ENCODE measurements at places on chromosomes 7 and 10.

DNA sequence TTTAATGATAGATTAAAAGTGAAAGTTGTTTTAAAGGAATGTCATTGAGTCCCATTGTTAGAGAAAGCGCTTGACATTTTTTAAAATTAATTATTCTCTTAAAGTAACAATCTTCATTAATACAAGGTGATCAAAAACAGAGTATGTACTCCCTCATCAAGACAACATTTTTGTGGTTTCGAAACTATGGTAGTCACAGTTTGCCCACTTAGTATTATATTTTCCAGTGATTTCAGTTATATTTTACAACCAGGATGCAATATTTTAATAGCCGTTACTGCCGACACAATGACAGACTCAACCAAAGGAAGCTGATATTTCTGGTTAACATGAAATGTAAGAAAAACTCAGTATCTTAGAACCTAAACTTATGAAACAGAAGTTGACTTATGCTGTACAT lies 31.3 kb downstream of the MKX start:
- DNase-seq: no peak

- no peak for DNase-seq
Measured at GRCh38 chr10:124867304-124867703, 65.7 kb downstream of the ABRAXAS2 start.

GRCh38 chr7:43753843-43754242 lies 4.6 kb upstream of the BLVRA start:
- no peak for DNase-seq

DNA sequence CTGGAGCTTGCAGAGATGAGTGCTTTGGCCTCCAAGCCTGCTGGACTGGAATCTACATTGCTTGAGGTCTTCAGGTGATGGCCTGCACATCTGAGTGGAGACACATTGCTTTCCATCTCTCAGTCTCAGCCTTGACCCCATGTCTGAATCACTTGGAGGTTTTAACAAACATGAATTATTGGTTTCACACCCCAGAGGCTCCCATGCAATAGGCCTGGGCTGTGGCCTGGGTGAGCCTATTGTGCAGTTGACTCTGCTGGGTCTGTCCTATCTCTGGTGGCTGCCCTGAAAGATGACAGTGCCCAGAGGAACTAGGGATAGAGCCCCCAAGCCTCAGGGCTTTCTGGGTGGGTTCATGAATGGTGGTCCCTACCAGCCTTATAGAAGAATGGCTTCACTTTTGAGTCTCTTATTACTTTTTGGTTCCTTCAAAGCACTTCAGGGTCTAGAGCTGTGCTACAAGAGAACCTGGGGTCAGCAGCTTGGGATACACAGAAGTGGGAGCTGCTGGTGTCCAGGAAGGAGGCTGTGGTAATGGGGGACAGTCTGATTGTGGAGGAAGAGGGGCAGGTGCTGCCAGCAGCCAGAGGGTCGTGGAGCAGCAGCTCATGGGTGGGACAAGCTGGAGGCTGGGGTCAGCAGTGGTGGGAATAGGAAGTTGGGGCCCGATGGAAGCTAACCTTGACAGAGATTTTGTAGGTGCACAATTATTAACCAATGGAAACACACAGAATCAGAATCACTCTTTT lies 5.5 kb downstream of the RAMP3 start:
- no peak for DNase-seq

GRCh38 chr7:111212857-111213523 lies 122.1 kb downstream of the LRRN3 start:
- DNase-seq: no peak

DNA sequence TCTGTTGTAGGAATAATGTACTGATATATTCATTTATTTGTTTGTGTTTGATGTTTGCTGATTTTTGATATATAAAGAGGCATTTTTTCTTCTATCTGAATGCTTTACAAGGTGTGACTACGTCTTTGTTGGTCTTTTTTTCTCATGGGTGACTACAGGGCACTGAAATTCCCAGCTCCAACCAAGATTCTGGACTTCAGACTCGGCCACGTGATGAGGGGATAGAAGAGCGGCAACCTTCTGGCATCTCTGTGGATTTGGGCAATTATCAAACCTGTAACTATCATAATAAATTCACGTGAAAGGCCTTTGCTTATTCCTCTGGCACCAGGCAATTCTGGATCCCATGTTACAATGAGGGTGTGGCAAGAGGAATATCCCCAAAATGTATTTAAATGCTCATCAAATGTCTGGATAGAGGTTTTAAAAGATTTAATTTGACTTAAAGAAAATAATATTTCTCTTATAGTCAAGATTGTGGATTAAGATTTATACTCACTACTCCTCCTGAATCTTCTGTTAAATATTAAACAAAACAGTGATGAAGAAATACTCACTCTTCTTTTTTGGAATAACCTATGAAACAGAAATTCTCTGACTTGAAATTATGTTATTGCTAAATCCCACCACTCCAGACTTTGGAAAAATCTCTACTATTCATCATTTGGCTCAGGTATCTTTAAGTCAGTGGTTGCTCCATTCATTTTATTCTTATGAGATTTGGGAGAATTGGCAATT lies 276.3 kb downstream of the GPR37 start:
- DNase-seq: no peak

DNA sequence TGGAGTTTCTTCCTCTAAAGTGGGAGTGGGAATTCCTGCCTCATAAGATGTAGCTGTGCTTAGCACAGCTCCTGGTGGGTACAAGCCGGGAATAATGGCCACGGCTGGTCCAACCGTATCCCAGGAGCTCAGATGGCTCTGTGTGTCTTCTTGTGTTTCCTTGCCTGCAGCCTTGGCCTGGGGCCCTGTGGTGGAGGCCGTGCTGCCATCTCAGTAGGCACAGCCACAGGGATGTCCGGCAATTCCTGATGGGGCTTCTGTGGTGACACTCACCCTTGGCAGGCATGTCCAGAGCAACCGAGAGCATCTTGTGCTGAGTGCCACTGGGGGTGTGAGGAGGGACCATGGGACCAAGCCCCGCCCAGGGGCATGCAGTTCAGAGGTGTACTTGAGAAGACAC lies 50.0 kb upstream of the AQP1 start:
- no peak for DNase-seq

GRCh38 chr7:26369593-26369992 lies 77.9 kb downstream of the SNX10 start:
- no peak for DNase-seq

- no peak for DNase-seq
Measured at GRCh38 chr7:39754326-39755120, 131.2 kb downstream of the RALA start.

DNA sequence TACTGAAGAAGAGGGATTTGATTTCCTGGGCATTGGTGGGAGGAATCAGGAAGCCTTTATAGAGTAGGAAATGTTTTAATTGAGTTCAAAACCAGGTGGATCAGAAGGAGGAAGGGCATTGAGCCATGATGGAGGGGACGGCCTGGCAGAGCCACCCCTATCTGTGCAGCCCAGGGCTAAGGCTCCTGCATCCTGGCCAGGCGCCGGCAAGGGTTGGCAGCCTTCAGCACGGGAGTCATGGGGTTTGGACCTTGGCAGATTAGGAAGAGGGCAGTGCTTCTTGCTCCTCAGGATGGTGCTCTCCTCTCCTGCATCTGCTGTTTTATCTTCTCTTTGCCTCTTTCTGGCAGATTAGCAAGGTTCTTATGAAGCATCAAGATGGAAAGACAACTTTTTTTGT lies 12.5 kb downstream of the ZNF862 start:
- DNase-seq: no peak

DNA sequence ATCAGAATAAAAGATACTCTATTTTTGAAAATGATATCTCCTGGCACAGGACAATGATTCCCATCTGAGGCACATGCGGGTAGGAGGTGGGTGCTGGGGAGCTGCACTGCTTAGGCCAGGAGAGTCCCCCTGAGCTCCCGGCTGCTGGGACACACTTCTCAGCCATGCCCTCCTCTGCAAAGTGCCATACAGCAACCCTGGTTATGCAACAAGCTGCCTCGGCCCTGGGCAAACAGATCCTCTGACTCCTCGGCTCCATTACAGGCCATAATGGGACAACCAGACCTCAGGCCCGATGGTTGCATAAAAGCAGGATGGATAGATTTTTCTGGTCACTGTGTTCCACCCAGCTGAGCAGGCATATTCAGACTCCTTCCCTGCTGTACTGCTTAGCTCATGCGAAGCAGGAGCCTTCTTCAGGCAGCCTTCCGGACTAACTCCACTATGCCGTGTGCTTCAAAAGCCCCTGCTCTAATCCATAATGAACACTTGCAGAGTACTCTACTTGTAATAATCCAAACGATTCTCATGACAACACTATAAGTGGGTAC lies 6.5 kb upstream of the LEP start:
- DNase-seq: no peak

DNA sequence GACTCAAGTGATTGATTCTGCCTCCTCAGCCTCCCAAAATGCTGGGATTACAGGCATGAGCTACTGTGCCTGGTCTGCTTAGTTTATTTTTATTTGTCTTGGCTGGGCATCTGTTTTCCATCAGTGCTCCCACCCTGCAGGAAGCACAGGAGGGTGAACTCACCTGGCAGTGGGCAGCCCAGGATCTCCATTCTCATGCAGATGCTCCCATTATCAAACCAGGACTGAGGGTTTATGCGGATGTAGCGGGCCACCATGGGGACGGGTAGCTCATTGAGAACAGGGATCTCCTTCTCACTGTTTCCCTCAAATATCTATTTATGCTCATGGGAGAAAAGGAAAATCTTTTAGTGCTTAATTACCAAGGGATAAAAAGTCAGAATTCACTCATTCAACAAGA lies 93.8 kb downstream of the CPXM2 start:
- no peak for DNase-seq

- no peak for DNase-seq
Measured at GRCh38 chr7:101582971-101583370, 46.1 kb downstream of the MYL10 start.

DNA sequence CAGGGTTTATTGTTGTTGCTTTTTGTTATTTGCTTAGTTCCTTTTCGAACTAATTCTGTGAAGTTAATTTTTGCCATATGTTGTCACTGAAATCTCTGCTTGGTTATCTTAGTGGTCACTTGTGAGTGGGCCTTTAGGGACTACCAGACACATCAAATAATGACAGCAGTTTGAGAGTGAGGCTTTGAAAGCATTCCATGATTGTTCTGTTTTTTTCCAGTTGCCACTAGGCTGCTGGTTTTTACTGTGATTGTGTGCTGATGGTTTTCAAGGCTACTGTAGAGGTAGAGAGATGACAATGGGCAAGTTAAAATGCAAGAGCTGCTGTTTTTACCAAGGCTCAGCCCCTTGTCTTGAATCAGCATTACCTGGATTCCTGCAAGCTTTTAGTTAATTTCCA lies 20.0 kb downstream of the SEPTIN7 start:
- no peak for DNase-seq

DNA sequence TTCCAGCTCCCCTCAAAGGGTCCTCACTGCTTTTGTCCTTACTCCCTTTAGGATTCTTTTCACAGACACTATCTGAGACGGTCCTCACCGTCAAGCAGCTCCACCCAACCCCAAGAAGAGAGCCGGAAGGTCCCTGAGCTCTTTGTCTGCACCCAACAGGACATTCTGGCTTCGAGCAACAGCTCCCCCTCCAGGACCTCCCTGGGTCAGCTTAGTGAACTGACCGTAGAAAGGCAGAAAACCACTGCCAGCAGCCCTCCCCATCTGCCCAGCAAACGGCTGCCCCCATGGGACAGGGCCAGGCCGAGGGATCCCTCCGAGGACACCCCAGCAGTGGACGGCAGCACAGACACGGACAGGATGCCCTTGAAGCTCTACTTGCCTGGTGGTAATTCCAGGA lies 19.9 kb downstream of the MINDY4 start:
- DNase-seq: no peak

DNA sequence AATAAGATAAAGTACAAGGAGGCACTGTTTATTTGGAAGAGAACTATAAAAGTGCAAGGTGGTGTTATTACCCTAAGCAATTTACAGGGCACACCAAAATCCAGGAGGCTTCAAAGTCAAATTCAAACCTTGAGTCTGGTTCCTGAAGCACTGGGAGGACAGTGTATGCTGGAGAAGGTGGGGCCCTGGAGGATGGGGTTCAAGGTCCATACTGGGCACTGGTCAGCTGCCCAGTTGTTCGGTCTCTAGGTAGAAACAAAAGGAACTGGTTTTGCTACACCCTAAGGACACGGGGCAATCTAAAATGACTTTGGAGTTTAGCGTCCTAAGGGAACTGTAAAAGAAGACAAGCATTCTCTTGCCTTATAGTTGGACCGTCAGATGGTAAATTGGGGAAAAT lies 78.4 kb upstream of the ELMO1 start:
- no peak for DNase-seq

- DNase-seq: no peak
Measured at GRCh38 chr7:87225696-87226095, 6.2 kb upstream of the TMEM243 start.

DNA sequence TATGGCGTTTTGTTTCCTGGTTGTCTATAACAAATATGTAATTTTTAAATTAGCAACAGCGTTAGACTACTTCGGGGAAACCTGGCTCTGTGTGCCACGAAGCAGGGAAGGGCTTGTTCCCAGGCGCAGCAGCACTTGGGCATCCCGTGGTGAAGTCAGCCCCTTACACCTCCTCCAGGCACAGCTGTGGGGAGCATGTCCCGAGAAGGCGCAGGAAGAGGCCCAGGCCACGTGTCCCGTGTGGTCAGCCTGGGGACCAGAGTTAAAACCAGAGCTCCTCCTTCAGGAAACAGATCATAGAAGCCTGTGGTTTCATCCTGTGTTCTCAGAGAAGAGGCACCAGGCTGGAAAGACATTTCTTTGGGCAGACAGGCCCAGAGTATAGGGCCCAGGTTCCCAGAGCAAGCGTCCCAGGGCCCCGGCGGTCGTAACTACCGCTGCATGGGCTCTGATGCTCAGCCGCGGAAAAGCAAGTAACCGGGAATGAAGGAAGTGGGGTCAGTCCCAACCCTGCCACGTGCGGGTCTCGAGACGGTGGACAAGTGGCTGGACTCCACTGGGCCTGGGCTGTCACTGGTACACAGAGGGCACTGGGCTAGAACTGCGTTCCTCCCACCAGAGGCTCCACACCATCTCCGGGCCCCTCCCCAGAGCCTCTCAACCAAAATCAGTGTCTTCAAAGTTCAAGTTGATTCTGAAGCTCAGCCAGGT lies 7.1 kb downstream of the NUDT1 start:
- DNase-seq: peak; percentile 36

DNA sequence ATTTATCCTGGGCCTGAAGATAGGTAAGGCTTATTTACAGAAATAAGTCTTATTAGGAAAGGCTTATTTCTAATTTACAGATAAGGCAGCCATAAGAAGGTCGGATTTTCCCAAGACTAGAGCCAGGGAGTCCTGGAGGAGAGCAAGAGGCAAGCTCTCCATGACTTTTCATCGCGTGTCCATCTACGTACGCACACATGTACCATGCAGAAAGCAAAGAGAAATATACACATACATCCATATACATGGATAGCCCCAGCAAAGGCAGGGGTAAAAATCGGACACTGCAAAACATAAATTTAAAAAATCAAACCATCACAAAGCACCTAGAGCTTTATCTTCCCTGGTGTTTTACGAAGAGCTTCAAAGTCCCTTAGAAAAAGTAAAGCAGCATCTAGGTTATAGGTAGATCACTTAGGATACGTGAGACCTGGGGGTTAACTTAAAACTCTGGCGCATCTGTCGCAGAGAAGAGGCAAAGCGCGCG lies 25.8 kb upstream of the ZRANB1 start:
- DNase-seq: no peak
